Transverse colon (tissue), 4 donors: ENCODE measurements at places on chromosomes 3 and 15.

GRCh38 chr3:49872801-49873281, 3.1 kb upstream of the CAMKV start:
- no peak for DNase-seq

DNA sequence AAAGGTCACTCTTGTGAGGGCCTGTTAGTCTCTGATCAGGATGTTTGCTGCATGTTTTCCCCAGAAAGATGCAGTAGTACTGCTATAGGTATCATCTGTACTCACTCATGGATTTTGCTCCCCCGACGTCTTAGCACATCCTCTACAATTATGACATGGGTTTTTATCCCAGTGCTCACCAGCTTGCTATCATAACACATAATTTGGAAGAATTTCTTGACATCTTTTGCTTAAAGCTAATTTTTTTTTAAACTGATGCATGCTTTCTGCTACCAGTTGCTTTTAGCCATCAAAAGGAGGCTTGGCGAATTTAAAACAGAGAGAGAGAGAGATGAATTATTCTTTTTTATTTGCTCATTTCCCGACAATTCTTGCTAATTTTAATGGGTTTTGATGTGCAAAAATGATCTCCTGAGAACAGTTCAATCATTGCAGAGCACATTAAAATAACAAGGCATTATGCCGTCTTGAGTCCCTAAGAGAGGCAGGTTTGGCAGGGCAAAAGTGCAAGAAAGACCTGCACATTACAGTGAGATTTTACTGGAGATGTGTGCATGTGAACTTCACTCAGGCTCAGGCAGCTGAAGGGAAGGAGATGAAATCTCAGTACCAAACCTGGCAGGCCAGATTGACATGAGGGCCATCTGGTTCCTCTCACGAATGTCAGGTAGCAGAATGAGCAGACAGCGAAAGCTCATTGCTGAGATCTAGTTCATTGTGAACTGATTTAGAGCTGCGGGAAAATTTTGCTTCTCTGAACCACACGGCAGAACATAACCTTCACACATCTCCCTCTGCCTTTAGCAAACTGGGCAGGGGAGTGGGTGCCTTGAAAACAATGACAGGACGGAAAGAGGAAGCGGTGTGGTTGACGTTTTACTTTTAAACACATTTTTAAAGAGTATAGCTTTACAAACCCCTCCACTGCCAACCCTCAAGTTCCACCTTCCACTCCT, 25.9 kb upstream of the GOLGA8B start:
- no peak for DNase-seq

- no peak for DNase-seq
Observed at GRCh38 chr3:9810433-9810770, 340 bp downstream of the TTLL3 start.

DNA sequence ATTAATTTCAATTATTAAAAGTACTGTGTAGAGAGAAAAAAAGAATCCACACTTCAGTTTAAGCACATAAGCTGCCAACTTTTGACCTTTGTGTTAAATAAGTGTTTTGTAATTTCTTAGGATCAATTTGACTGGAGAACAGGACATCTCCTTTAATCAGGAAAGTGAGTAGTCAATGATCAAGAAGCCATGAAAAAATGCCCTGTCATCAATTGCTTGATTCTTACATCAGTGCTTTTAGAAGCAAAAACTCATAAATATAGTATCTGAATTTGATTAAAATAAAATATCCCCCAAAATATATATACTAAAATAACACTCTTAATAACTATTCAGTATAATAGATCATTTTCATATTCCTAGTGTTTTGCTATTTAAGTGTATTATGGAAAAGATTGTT, 409.0 kb downstream of the TAFA4 start:
- DNase-seq, result no peak

DNA sequence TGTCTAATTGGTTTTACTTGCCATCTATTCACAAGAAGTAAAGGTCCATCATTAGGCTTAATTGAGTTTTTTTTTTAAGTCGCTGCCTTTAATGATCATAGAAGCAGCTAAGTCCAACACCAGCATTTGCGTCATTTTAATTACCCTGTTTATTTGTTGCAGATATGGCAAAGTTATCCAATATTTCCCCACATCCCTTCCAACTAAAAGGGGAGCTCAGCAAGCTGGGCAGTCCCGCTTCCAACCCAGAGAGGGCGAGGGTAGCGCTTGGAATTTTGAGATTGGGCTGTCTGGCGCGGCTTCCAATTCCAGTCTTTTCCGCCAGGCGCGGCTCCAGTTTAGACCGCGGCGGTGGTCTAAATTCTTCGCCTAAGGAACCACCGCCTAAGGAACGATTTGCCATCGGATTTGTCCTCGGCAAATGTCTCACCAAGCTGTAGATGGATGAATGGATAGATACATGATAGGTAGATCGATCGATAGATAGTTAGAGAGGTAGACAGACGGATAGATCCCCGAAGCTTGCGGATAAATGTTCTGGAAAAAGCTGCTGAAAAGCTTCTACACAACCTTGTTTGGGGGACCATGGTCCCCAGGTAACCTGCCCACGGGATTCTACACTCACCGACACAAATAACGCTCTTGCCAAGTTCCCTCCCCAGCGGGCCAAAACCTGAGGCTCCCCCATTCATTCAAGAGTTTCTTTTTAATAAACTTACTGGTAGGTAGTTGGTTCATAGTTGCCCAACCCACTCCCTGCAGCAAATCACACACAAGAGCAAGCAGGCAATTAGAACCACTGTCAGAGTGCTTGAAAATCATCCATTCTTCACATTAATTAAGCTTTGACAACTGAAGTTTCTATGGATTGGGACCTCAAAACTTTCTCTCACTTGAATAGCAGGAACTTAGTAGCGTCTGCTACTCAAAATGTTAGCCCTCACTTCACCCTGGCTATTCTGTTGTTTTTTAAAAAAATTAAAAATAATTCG, 49.1 kb downstream of the ZIC4 start:
- no peak for DNase-seq

DNA sequence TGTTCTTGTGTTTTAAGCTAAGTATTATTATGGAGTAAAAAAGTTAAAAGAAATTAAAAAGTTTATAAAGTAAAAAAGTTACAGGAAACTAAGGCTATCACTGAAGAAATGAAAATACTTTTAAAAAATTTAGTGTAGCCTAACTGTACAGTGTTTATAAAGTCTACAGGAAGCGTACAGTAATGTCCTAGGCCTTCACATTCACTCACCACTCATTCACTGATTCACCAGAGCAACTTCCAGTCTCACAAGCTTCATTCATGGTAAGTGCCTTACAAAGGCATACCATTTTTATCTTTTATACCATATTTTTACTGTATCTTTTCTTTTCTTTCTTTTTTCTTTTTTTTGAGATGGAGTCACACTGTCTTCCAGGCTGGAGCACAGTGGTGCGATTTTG, 40.7 kb upstream of the SCN5A start:
- no peak for DNase-seq

DNA sequence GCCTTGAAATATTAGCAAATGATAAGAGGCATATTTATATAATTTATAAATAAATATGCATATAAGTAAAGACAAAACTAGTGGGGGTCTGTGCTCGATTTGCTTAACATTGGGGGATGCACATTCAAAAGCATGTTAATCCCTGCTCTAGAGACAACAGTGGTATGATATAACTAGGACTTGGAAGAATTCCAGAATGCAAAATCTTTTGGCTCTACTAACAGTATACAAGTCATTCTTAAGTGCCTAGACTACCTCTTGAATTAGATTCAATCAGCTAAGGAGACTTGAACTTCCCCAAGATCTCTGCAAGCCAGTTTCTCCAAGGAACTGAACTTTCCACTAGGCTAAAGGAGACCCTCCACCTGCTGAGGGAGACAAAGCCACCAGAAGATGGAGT, 282.7 kb upstream of the RORA start:
- no peak for DNase-seq

GRCh38 chr3:42730706-42731420, 28.3 kb upstream of the HHATL start:
- DNase-seq, result no peak

GRCh38 chr3:134642445-134643149, 8.2 kb downstream of the KY start:
- DNase-seq, result no peak

DNA sequence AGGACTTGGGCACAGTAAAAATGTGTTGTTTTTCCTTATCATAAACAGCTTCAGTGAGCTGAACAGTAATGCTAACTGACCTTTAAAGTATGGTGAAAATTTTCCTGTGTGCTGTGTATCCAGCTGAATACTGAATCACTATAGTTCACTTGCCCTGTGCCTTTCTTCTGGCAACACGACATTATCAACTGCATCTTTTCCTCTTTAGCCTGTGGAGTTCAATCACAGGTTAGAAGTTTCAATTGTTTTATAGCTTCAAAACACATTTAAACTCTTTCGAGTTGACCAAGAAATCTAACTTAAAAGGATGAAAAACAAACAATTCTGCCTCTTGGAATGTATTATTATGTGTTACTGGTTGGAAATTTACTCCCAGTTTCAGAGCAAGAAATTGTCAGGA, 1120.7 kb upstream of the ALCAM start:
- DNase-seq, result no peak

DNA sequence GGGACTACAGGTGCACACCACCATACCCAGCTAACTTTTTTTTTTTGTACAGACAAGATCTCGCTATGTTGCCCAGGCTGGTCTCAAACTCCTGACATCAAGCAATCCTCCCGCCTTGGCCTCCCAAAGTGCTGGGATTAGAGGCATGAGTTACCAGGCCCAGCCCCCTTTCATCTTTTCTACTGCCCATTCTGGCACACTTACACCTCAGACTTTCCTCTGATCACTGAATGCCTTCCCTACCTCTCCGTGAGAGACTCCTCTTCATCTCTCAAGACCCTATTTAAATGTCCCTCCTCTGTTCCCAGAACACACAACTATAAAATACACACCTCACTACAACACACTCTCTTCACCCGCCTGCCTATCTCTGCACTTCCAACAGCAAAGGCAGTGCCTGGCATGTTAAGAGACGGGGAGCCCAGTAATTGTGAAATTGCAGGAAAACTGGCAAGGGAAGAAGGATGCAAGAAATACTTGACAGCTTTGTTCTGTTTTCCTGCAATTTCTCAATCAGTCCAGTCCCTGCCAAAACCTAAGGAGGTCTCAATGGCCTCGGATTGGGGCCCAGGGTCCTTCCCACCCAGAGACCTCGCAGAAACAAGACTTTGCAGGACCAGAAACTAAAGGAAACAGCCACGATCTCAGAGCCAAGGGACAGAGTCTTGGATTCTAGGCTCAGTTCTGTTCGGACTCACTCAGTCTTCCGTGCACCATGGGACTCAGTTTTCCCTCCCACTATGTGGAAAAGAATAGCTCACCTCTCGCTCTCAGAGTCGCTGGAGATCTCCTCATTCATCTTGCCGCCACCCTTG, 849 bp downstream of the RRP9 start:
- no peak for DNase-seq

DNA sequence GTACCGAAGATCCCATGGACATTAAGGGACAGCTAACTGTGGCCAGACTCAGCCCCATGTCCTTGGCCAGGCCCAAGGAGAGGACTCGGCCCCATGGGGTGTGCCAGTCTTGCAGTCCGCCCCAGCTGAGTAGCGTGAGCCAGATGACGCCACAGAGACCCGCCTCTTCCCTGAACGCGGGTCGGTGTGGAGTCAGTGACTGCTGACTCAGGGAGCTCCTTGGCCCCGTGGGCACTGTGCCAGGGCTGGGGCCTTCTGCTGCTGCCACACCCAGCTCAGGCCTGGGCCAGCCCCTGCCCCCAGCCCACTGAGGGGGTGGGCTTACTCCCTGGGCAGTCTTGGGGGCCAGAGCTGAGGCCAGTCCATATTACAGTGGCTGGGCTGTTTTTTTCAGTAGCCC, 52.8 kb downstream of the PLXNA1 start:
- peak; percentile 91 for DNase-seq

DNA sequence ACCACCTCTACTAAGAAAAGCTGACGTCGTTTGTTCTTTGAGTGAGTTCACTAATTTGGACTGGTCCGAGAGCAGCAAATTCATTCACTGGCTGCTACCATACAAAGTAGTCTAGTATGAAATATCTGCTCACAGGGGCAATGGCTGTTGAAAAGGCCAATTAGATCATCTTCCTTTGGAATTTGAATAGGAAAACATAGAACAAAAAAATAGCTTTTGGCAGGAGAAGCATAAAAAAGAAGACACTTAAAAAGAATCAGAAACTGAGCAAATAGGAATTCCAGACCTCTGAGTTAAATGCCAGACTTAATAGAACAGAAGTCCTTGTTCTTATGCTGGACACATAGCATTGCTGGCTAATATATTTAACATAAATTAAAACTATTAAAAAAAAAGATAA, 159.3 kb downstream of the IL1RAP start:
- no peak for DNase-seq

GRCh38 chr3:149277331-149277813, 55.7 kb upstream of the CP start:
- no peak for DNase-seq

- no peak for DNase-seq
Observed at GRCh38 chr3:139517321-139518065, 22.0 kb downstream of the RBP1 start.

DNA sequence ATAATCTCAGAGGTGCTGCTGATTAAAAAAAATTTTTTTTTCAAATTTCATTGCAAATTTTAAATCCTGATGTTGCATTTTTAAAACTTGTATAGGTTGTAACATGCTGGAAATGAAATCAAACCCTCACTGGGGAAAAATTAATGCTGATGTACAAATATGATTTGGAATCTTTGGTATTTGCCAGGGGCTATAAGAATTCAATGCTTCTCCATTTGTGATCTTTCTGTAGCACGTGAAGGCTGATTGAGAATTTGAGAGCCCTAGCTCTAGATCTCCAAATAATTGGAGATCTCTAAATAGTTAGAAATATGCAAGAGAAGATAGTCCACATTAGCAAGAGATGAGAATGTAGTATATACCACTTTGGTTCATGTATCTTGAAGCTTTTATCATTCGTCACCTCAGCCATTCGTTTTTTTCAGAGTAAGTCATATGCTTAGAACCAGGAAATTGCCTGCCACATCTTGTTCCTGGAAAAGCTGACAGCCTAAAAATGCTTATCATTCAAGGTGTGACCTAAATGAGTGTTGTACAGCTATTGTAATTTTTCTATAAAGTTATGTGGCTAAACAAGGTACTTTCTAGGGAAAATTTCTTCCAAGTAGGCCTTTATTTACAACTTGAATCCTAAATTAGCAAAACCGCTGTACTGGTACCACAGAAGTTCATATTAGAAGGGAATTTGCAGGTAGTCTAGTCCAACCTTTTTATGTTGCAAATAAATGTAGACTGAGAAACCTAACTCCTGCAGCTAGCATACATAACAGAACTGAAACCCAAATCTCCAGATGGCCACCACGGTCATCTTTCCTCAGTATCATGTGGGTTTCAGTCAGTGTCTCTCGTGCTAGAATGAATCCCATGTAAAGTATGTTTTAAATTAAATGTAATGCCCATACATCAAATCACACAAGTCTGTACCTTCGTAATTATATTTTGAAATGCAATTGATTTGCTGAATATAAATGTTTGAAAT, 48.5 kb downstream of the FNDC3B start:
- no peak for DNase-seq

DNA sequence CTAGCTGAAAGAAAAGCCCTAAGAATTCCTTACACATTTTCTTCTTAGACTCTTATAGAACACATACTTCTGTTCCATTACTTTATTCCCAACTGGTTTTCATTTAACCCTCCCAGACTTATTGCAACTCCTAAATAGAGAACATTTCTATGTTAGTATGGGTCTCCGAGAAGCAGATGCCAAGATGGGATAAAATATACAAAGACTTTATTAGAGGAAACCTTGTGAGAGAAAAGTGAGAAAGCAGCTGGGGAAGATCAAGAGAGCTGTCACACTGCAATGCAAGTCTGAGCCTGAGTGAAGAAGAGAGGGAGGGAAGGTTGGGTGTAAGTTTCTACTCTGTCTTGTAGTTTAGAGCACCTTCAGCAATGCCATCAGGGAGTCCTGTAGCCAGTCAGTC, 979.3 kb downstream of the IGSF11 start:
- no peak for DNase-seq

GRCh38 chr3:81995329-81995728, 233.9 kb upstream of the GBE1 start:
- DNase-seq, result no peak
